ENCODE measurements at places on chromosomes 2 and 18. TPM values are rescaled to one million over a fixed set of nuclear protein-coding genes. Genes with fewer than 3 reads are reported as not detected.

DNA sequence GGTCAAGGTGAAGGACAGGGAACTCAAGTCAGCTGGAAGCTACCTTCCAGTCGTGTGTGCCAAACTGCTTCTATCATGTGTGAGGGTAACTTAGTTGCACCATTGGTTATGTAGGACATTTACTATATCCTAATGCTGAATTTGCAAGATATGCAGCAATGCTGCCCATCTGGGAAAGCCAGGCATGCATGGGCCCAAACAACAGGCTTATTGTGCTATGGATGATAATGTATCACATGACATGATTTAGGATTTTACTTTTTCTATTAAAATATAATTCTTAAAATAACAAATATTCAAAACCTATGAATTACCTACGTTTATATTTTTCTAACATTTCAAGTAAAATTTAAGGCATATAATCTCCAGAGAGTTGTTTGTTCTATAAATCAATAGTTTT lies 35.9 kb downstream of the B4GALT6 start:
- DNase-seq: no peak

DNA sequence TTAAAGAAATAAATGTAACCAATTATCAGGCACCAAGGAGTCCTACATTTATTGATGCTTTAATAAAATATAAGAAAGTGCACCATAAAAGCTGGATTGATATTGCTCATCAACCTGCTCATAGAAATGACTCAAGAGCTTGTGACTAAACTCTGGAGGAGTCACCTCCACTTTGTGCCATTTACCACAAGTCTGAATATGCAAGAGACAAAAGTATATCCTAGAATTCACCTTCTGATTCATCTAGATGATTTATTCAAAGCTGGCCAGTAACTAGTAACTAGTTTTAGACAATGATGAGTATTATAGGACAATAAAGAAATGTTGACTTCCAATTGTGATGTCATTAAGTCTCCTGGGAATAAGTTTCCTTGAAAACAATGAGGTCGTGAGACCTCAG lies 146.0 kb upstream of the SOX11 start:
- no peak for DNase-seq

DNA sequence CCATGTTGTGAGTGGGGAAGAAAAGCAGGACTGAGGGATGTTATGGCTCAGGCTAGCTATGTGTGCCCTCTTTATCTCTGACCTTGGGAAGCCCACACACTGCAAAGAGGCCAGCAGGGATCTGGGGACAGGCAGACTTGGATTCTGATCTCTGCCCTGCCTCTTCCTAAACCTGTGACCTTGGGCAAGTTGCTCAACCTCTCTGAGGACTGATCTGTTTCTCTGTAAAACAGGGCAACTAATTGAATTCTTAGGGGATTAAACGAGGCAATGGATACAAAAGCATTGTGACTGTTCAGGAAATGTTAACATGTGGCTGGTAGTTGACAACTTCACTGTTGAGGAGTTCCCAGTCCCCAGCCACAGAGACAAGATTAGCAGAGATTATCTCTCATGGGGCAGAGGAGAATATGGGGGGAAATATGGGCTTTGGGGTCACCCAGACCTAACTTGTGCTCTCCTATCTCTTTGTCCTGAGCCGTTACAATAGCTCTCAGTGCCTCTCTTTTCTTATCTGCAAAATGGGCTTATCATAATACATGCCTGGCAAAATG lies 184.7 kb upstream of the GLI2 start:
- DNase-seq: no peak

DNA sequence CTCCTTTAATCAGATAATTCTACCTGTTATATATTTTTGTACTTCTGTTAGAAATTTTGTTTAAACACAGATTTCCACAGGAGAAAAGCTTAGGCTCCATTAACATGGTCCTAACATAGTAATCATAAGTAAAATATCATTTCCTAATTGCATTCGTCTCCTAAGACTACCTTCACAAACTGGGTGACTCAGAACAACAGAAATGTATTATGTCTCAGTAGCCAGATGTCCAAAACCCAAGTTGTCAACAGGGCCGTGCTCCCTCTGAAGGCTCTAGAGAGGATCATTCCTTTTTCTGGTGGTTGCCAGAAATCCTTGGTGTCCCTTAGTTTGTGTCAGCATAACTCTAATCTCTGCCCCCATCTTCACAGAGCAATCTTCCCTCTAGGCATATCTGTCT lies 5.4 kb downstream of the FBXO15 start:
- no peak for DNase-seq

- no peak for DNase-seq
Observed at GRCh38 chr2:85110991-85111560, 22.1 kb upstream of the TCF7L1 start.

The ABCG5 gene
- total RNA-seq: not detected

The KRTCAP3 gene
- 65.7 TPM for total RNA-seq

The HOXD13 gene
- total RNA-seq: not detected

Data from HCT116 (cell line).